ENCODE measurements at places on chromosomes 7 and 10.

- no peak for DNase-seq
These were observed 112.1 kb downstream of the DNAJC1 start for GRCh38 chr10:21891439-21891838.

GRCh38 chr7:127066974-127067373 lies 185.8 kb downstream of the GRM8 start:
- no peak for DNase-seq

DNA sequence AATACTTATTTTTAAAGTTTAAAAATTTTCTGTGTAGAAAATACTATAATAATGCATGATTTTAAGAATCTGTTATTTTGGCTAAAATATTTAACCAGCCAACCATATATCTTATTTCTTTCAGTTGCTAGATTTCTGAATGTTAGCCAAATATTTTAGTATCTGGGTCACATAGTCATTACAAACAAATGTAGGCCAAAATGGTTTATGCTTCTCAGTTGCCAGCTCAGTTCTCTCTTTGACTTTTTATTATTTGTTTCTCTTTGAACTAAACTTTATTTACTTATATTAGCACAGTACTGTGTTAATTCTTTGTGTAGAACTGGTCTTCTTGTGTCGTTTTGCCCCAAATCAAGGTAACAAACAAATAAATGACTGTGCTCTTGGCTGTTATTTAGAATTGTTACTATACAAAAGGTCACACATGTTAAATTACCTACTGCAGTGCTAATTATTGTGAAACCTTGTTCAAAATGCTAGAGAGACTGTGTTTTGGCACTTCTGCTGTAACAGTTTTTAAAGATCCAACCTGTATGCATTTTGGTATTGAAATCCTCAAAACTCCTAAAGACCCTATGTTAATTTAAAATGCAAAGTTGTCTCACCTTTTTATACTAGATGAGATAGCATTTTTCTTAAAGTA lies 39.8 kb downstream of the ZEB1 start:
- DNase-seq: no peak

DNA sequence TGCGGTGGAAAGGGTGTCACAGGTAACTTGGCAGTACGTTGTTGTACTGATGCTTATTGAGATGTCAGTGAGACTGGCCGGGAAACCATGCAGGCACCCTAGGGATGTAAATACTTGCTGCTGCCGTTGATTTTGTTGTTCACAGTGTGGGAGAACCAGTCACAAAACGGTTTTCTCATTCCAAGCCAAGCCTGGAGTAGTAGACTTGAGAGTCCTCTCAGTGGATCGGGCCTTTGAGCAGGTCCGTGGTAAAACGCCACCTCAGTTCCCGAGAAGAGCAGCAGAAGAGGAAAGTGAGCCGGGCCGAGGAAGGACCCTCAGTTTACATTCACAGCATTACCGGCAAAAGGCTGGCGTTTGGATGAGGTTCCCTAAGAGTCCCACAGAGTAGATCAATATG lies 1.1 kb downstream of the JAKMIP3 start:
- DNase-seq: no peak

GRCh38 chr10:101140084-101140949 lies 9.2 kb downstream of the TLX1 start:
- DNase-seq: no peak

DNA sequence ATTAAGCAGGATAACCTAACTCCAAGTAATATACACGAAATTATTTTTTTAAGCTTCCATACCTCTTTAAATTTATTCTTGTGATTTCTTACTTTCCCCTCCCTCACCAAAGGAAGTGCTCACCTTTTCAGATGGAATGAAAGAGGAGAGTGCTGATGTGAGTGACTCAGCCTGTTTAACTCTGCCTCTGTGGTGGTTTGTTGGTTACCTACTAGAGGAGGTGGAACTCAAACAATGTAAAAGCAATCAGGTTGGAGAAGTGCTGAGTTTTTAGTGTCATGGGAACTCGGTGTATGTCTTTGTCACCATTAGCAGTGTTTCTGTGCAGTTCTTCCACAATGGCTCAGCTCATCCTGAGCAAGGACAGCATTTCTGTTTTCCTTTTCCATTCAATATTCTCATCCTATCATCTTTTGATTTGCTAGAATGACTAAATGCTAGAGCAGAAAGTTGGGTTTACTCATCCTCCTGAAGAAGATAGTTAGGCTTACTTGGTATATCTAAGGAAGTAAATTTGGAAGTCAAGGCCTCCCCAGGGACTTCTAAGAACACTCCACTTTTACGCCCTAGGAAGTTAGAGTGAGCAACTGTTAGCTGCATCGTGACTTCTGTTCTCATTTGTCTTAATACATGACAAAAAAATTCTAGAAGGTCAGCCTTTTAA lies 6.0 kb downstream of the ADD3 start:
- DNase-seq: peak; percentile 5

Data from CD4-positive, alpha-beta T cell treated with Interleukin-1 beta for 1 hour (primary cell).